ENCODE measurements at places on chromosomes 16 and 17.
A peak's percentile ranks its signal among the peaks of the same experiment; 100 is the strongest.

GRCh38 chr16:86751076-86752030, 173.0 kb downstream of the FOXL1 start:
- no peak for DNase-seq

DNA sequence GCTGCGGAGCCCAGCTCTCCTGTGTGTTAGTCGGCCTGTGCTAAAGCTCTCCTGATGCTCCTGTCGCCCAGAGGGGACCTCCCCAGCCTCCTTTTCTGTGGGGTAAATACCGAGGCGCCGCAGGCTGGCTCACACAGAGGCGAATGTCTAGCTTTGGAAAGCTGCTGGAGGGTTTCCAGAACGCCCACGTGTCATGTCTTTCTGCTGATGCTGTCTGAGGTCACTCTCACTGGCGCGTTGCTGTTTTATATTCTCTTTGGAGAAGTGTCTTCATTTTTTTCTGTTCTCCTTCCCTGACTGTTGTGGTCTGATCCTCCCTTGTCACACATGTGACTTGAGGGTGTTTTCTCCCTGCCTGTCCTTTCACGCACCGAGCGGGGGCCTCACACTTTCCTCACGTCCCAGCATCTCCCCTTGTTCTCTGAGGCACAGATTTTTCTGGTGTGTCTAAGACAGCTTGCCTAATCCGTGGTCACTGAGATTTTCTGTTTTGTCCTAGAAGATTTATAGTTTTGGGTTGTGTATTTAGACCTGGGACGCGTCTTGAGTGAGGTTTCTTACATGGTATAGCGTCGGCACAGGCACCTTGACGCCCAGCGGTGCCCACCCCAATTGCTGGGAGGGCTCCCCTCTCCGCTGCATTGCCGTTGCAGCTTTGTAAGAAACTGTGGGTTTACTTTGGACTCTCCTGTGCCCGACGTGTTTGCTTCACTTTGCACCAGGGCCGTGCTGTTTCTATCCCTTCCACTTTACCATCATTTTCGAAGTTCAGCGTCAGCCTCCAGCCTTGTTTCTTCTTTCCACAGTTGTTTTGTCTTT, 92.1 kb upstream of the ZNF750 start:
- DNase-seq = peak; percentile 77

- DNase-seq = no peak
Observed at GRCh38 chr17:48997827-48998586, 822 bp downstream of the IGF2BP1 start.

- no peak for DNase-seq
Observed at GRCh38 chr17:61488878-61489718, 36.9 kb downstream of the TBX4 start.

GRCh38 chr16:72073560-72074230, 10.7 kb downstream of the HPR start:
- DNase-seq = no peak

- DNase-seq = no peak
Observed at GRCh38 chr17:7405350-7406234, 1.7 kb upstream of the TMEM256 start.

DNA sequence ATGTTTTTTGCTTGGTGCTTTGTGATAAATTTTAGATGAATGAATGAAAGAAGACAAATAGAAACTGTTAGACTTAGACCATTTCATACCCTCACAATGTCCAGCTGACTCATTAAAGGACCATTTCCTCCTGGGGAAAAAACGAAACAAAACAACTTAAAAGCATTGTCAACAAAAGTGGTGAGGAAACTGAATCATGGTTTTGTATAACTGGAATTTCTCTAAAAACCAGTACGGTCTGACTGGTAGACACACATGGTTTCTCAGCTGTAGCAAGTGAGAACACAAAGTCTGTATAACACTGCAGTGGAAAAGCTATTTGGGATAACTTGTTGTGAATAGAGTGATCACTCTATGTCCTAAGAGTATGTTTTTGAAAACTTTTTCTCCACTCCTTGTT, 5.3 kb upstream of the DDX52 start:
- DNase-seq = no peak

DNA sequence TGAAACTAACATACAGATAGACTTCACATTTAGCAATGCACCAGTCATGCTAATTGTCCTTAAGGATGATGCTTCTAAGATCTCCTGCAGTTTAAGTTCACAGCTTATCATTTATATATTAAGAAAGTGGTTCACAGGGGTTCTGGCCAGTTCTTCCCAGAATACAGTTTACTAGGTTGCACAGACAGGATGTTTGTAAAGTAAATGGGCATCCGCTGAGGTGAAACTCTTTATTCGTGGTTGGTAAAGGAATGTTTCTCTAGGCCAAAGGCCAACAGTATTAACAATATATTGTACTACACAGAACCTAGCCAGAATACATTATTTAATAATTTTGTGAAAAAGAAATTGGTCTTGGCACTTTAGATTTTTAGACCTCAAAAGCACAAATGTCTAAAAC, 1427.3 kb downstream of the CDH8 start:
- DNase-seq = no peak

DNA sequence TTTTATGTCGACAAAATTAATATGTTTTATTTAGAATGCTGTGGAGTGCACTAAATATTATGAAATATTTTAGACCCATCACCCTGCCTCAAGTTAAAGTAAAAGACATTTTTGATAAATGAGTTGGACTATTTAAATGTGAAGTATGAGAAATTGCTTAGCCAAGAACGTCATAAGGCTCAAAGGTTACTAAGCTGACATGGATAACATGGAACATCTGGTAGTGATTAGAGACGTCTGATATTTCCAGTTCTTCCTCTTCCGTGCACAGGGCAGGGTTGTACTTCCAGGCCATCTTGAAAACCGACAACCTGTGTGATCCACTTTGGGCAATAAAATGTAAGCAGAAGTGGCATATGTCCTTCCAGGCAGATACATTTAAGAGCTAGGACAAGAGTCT, 7.2 kb upstream of the CCL8 start:
- no peak for DNase-seq

- DNase-seq = no peak
Observed at GRCh38 chr17:67648032-67648905, 69.5 kb upstream of the NOL11 start.

Data from cardiac septum (tissue), 1 donor.